Kidney (tissue), 22 donors: ENCODE measurements at places on chromosomes 3 and 15.

GRCh38 chr3:171491361-171491760, 31.2 kb upstream of the TNIK start:
- no peak for DNase-seq

DNA sequence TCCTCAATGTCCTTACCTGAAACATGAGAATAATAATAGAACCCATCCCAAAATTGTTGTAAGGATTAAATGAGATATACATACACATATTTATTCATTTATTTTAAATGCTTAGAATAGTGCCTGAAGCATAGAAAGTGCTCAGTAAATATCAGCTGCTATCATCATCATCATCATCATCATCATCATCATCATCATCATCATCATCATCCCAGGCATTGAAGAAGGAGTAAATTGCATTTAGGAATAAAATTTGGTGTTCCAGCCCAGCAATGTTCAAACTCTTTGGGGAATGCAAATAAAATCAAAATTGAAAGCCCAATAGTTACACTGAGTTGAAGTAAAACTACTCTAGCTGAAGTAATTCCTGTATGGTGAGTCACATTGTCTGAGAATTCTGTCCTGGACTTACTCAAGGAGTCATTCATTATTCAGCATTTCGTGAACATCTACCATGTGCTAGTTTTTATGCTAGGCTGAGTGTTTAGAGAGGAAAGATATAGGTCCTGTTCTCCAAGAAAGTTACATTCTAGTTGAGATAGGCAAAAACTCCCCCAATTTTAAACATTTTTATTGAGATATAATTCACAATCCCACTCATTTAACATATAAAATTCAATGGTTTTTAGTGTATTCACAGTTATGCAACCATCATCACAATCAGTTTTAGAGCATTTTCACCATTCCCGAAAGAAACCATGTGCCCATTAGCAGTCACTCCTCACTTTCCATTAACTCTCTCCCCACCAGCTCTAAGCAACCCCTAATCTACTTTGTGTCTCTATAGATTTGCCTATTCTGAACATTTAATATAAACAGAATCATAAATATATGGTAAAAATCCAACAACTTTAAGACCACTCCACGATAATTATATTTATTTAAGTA, 107.2 kb downstream of the FRMD5 start:
- DNase-seq: no peak

- no peak for DNase-seq
These were observed 35.4 kb upstream of the SPRED1 start for GRCh38 chr15:38217191-38217595.

DNA sequence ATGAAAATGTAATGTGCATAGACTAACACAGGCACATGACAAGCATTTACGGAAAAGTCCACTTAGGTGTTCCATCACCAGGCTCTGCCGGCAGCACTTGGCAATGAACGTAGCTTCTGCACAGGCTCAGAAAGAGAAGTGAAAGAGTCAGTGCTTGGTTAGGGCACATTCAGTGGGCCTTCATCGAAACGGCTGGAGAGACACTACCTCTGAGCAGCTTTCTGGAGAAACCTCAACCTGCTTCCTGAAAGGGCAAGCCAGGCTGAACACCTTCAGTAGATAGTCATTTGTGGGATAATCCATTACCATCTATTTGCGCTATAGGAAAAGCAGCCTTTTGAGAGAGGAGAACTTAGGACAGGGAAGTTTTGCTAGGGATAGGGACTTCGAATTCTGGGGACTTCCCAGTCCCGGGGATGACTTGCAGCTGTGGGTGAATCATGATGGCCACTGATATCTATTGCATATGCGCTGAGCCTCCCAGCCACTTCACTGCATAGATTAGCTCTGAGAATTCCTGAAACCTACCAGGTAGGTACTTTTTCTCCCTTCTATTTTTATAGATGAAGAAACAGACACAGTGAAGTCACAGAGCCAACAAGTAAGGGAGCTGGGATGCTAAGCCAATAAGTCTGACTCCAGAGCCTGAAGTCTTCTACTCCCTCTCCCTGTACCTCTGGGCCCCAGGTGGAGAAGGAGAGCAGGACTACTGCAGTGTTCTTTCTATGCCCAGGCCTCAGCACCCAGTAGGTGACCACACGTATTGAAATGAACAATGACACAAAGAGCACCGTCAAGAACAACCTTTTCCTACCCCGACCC, 4.2 kb upstream of the SH2D7 start:
- DNase-seq: no peak

- no peak for DNase-seq
These were observed 2.0 kb upstream of the TNIK start for GRCh38 chr3:171462224-171462623.

GRCh38 chr3:12754313-12754712, 4.7 kb downstream of the TMEM40 start:
- DNase-seq: no peak

DNA sequence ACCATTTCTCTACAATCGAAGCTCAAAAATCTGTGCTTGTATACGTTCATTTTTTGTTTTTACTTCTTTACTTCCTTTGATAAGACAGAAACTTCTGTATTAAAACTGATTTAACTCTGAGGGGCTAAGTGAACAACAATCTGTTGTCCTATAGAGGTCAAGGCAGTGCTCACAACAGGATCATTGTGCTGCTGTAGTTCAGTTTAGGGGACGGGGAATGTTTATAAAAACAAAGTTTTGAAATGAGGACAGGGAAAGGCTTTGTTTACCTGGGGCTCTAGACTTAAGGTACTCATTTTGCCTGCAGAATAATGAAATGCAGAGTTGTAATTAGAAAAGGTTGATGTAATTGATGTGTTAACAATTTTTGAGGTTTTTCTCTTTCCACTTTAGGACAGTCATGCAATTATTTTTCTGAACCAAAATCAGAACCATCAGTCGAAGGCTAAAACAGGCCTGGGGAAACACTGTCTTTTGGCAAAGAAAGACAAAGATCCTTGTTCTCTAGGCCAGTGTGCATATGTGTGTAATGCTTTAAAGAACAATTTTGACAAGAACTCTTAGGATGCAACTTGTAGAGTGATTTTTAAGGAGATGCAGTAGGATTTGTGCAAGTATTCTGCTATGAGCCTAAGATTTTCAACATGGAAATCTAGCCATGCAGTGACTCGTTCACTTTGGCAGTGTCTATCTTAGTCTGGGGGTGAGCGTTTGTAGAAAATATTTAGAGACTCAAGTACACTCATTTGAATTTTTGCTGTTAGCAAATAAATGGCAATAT, 165.2 kb downstream of the PGPEP1L start:
- DNase-seq: no peak

- no peak for DNase-seq
These were observed 17.6 kb downstream of the CCNL1 start for GRCh38 chr3:157142315-157142714.

- DNase-seq: peak; percentile 73
These were observed 61.1 kb downstream of the DUT start for GRCh38 chr15:48392356-48392755.

DNA sequence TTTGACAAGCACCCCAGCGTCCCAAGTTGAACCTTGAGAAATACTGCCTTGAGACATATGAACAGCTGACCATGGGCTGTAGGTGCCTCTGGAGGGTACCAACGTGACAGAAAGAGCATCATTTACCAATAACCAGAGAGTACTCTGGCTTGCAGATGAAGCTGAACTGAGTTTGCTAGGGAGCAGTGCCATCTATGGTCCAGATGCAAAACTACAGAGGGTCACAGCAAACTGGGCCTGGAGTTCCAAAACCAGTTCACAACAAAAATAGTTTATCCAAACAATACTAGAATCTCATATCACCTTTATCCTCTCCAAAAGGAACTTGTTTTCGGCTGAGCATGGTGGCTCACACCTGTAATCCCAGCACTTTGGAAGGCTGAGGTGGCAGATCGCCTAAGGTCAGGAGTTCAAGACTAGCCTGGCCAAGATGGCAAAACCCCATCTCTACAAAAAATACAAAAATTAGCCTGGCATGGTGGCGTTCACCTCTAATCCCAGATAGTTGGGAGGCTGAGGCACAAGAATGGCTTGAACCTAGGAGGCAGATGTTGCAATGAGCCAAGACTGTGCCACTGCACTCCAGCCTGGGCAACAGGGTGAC, 69.3 kb downstream of the CHAC1 start:
- peak; percentile 60 for DNase-seq

GRCh38 chr3:18057471-18058091, 315.1 kb upstream of the TBC1D5 start:
- no peak for DNase-seq

GRCh38 chr3:124829819-124830554, 57.2 kb downstream of the ITGB5 start:
- peak; percentile 19 for DNase-seq

GRCh38 chr3:173217127-173217526, 76.1 kb upstream of the SPATA16 start:
- DNase-seq: no peak

GRCh38 chr3:8777978-8778267, 8.5 kb upstream of the OXTR start:
- DNase-seq: no peak

- DNase-seq: no peak
These were observed 21.7 kb downstream of the ZDHHC3 start for GRCh38 chr3:44954304-44954703.

DNA sequence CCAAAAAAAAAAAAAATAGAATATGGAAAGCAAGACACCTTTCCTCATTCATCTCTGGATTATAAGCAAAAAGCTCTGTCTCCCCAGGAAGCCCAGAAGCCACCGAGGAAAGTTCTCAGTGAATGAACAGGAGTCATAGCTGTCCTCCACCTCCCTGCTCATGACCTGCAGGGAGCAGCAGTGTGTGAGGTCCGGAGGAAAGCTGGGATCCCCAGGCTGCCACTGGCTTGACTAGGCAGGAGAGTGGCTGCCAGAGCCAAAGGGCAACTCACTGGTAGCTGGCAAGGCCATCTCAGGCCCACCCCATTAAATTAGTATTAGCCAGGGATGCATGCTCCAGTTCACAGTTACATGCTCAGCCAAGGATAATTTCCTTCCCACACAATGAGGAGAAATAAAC, 191.6 kb upstream of the STT3B start:
- DNase-seq: peak; percentile 19

DNA sequence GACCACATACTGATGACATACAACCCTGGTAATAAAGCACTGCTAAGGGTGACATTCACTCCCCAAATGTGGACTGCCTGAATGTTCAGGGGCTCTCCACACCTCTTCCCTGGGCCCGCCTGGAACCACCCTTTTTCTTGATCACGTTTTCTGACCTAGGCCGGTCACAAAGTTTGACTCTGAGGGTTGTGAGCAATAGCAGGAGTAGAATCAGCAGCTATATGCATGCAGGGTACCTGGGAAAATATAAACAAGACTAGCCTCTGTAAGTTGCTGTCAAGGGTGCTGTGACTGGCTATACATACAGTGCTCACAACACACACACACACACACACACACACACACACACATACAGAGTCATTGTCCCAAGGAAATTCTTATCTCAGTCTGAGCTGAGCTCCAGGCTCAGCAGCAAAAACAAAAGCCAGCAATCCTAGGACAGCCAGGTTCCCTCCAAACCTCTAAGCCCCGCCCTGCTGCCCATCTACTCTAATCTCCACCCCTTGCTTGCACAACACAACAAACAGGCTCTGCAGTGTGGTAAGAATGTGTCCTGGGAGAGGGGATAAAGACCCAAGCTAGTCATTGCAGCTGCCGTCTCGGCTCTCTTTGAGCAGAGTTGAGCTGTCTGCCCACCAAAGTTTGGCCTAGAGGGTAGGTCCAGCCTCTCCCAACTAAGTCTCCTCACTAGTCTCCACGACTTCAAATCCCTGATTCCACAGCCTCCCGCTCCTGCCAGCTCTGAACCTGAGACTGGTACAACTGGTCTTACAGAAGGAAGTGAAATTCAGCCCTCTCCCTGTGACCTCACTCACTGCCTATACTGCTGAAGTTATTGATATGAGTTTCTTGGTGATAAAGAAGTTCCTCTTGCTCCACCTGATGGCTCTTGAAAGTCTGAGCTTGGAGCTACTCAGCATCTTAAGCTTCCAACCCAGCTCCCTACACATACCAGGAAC, 2.2 kb downstream of the BMF start:
- no peak for DNase-seq

DNA sequence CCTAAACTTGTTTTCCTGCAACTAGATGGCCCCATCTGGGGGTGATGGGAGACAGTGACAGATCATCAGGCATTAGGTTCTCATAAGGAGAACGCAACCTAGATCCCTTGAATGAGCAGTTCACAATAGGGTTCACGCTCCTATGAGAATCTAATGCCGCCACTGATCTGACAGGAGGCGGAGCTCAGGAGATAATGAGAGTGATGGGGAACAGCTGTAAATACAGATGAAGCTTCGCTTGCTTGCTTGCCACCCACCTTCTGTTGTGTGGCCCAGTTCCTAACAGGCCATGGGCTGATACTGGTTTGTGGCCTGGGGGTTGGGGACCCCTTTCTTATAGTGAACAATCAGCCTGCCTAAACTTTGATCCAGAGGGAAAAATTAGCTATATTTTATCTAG, 15.2 kb upstream of the C3orf49 start:
- no peak for DNase-seq

DNA sequence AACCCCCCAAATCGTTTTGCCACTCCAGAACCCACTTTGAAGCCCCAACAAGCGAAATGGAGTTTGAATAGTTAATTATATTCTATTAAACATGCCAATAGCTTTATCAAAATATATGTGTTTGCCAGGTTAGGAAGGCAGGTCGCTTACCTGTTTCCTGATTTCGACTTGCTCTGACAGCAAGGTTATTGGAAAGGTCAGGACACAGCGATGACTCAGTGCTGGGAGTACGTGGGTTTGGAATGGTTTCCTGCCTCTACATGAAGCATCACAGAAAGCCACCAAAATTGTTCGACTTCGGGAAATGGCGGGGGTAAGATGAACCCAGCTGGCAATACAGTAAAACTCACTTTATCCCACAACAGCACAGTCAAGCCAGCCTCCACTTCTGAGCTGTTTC, 135.6 kb upstream of the ABI3BP start:
- DNase-seq: no peak

GRCh38 chr3:127208483-127209100, 15.7 kb downstream of the PRR23E start:
- DNase-seq: no peak

- no peak for DNase-seq
These were observed 37.8 kb upstream of the LSAMP start for GRCh38 chr3:116483135-116483534.

GRCh38 chr3:28122227-28122626, 119.2 kb upstream of the CMC1 start:
- no peak for DNase-seq

DNA sequence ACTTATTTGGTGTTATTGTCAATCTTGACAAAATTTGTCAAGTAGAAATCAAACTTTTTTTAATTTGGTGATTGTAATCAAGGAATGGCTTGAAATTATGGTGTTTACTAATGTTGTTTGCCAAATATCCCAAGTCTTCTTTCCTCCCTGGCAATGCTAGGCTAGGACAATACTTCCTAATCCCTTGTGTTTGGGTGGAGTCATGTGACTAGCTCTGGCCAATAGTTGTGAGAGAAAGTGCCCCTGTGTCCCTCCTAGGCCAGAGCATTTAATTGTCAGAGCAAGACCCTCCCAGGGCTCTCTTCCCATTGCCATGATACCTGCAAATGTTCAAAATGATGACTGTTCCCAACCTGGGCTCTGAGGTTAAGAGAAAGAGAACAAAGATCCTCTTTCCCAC, 132.7 kb downstream of the ANXA2 start:
- no peak for DNase-seq

- no peak for DNase-seq
These were observed 84.5 kb upstream of the STT3B start for GRCh38 chr3:31448035-31448881.

- no peak for DNase-seq
These were observed 299.6 kb downstream of the ULK4 start for GRCh38 chr3:41662288-41662687.
